ENCODE measurements at places on chromosomes 16 and 17.

GRCh38 chr17:35901631-35902175 lies 21.5 kb upstream of the CCL5 start:
- no peak for DNase-seq

- no peak for DNase-seq
Observed at GRCh38 chr16:17850581-17851250, 380.0 kb upstream of the XYLT1 start.

DNA sequence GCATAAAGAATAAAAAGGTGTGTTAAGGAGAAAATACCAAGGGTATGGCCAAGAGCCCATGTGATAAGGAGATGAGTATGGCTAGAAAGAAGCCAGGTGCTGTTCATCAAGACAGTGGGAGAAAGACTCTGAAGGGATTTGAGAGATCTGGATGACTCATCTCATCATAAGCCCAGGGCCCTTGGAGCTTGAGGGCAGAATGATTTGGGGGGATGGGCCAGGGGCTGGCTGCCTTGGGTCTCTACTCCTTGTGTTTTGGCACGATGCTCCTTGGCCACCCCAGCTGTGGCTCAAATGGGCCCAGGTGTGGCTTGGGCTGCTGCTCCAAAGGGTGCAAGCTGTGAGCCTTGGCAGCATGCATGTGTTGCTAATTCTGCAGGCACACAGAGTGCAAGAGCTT lies 14.5 kb upstream of the TNFRSF13B start:
- DNase-seq, result peak; percentile 60

DNA sequence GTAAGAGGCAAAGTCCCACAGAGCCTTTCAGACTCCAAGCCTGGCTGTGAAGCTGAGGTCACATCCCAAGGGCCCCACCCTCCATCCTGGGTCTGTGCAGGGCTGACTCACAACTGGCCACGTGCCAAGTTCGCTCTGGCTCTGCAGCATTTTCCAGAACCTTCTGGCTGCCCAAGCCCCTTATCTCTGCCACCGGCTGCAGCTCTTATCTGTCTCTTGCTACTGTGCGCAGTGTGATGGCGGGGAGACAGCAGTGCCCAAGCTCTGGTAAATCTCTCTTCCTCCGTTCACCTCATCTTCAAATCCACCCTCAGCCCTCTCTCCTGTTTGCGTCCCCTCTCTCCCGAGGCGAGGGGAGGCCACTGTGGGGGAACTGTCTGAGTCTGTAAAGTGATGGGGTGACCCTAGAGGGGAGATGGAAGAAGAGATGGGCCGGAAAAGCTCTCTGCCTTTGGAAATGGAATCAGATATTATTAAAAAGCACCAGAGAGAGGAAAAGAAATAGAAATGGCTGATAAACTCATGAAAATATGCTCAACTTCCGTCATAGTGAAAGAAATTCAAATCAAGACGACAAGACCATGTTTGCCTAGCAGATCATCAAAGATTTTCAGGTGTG lies 162.7 kb upstream of the CDC42EP4 start:
- DNase-seq, result peak; percentile 50

DNA sequence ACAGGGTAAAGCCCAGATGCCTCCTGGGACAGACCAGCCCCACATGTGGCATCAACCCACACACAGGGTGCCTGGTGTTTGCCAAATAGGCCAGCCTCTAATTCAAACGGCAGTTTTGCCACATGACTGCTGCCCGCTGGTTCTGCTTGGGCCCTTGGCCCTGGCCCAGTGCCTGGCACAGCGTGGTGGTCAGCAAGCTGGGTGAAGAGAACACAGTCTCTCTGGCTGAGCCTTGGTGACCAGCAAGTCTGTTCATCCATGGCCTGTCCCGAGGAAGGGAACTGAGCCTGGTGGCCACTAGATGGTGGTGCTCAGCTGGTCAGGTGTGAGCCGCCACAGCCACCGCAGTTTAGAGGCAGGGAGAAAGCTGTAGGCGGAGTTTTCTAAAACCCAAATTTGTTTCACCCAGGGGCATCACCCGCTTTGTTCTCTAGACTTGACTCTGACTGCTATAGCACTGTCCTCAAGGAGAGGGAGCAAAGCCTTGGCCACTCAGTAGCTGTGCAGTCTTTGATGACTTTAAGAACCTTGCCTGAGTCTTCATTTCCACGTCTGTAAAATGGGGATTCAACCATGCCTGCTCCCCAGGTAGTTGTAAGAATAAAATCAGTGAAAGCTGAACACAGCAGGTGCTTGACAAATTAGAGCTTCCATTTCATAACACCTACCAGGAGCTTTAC lies 4.7 kb upstream of the GFAP start:
- peak; percentile 87 for DNase-seq

DNA sequence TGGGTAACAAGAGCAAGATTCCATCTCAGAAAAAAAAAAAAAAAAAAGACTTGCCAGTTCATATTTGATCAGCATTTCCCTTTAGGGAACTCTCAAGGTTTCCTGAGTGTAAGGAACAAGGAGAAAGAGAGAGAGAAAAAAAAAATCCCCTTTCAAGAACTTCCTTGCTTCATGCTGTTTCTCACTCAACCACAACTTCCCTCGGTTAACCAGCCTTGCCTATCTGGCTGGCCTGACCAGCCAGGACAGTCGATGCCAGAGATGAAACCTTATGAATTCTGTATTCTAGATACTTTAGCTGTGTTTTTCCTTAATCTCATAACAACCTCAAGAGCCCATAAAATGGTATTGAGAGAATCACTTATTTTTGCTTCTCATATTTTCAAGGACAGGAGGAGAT lies 2.6 kb upstream of the N4BP1 start:
- no peak for DNase-seq

GRCh38 chr16:87445486-87445885 lies 47.3 kb downstream of the ZCCHC14 start:
- peak; percentile 83 for DNase-seq

GRCh38 chr17:81252326-81252986 lies 13.3 kb downstream of the NDUFAF8 start:
- no peak for DNase-seq

GRCh38 chr16:68343137-68343536 lies 32.3 kb downstream of the PRMT7 start:
- DNase-seq, result no peak

- DNase-seq, result no peak
Observed at GRCh38 chr16:55125818-55126385, 195.2 kb downstream of the IRX5 start.

GRCh38 chr16:28623172-28623711 lies 13.4 kb upstream of the SULT1A1 start:
- no peak for DNase-seq

GRCh38 chr16:81809567-81809966 lies 30.5 kb downstream of the PLCG2 start:
- no peak for DNase-seq

DNA sequence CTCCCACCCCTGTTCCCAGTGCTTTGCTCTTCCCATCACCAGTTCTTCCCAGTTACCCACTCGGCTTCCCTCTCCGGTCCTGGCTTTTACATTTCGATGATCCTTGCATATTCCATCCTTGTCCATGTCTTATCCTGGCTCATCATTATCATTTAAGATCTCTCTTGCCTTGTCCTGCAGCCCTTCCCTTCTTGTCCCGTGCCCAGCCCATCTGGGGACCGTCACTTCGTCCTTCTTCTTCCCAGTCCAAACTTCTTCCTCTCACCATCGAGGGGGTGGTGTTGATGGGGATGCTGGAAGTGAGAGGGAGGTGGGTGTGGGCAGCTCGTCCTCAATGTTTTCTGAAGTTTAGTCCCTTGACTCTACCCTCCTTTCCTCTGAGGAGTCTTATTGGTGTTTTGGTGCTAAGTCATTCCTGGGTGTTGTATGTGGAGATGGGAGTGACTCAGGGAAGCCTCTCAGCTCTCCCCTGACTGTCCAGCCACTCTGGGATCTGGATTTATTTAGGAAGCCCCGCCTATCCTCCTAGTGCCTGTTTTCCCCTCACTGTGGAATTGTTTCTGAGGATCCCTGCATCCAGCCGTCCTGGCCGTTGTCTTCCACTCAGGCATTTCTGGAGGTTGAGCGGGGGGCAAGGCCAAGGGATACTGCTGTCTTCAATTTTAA lies 975 bp downstream of the SNX29 start:
- peak; percentile 86 for DNase-seq

DNA sequence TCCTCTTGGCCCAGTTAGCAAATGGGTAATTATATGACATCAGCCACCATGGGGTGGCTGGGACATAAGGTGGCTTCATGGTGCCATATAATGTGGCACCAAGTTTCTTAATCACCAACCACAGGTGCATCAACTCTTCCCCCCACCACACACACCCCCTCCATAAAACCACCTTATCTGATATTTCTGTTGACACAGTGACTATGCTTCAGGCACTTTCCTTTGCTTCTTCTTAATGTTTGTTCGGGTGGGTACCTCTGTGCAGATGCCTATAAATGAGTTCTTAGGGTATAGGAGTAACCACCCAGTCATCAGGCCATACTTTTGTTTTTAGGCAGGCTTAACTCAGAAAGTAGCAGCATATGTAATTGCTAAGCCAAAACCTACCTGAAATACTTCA lies 29.5 kb downstream of the RNF43 start:
- no peak for DNase-seq

GRCh38 chr17:7234083-7234951 lies at the start of gene DVL2:
Gene DVL2, minus strand, starts transcription at chr17:7234517. Its CDS starts 255 bp downstream, at chr17:7234262.
- DNase-seq, result peak; percentile 97

DNA sequence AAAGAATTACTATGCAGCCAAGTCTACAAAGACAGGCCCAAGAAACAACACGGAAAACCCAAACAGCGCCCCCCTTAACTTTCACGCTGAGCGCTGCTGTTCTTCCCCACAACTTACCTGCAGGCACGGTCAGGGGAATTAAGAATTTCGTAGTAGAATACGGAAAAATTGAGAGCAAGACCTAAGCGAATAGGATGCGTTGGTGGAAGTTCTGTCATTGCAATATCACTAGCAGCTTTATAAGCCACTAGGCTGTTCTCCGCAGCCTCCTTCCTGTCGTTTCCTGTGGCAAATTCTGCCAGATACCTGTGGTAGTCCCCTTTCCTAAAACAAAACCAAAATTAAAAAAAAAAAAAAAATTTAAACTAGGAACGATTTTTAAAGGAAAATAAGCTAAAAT lies 39.0 kb downstream of the YWHAE start:
- DNase-seq, result no peak

DNA sequence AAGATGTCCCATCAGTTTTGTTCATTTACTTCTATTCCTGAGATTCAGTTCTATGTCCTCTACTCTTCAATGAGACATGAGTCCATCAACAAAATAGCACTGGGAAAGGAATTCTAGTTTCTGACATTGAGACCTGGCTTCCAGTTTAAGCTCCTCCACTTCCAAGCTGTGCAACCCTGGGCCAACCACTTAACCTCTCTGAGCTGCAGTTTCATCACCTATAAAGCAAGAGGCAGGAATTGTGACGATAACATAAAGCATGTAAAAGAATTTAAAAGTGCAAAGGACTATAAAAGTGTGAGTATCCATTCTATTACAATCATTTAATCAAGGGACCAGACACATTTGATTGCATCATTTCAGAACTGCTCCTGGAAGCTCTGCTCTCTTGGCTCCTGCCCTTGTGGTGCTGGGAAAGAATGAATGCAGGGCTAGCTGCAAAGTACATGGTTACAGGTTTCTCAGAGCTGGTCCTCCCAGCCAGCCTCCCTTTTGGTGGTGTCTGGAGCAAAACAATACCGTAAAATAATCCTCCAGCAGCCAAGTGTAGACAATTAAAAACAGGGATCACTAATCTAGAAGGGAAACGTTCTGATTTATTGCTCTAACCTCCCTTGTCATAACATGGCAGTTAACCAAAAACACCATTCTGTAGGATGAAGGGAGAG lies 113.9 kb downstream of the VPS53 start:
- no peak for DNase-seq

DNA sequence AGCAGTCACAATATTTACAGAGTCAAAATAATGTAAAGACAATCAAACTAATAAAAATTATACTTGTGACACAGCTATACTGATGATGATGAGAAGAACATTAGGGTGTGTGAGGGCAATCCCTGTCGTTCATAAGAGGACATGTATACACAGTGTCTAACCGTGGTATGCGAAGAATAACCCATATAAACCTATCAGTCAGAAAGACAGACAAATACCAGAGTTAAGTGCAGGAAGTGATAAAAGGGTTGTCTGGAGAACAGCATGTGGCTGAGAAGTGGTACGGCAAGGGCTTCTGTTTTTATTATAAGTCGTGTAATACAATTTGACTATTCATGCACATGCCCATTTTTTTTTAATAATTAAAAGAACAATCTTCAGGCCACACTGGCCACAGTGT lies 46.7 kb downstream of the LMF1 start:
- DNase-seq, result no peak

DNA sequence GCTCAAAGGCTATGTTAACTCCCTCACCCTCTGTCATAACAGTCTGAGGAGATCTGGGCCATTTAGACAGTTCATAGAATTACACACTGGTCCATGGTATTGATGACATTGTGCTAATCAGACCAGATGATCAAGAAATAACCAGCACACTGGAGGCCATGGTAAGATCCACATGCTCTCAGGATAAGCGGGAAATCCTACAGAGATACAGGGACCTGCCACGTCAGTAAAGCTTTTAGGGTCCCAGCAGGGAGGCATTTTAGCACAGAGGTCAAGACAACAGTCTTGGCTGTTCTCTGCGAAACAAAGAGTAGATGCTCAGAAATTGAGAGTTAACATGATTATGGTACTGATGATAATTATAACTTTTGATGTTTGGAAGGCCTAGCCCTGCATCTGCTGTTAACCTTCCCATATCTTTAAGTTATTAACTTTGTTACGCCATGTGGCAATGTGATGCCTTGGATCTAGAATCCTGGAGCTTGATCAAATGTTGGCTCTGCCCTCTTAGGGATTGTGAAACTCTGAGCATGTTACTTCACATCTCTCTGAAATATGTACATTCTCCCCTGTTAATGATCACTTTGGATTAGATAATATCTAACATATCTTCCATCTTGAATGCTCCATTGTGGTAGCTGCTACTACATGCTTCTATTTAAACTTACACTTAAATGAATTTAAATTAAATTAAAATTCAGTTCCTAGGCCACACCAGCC lies 172.0 kb upstream of the SOX9 start:
- no peak for DNase-seq

GRCh38 chr16:78624366-78624765 lies 524.9 kb downstream of the WWOX start:
- no peak for DNase-seq

DNA sequence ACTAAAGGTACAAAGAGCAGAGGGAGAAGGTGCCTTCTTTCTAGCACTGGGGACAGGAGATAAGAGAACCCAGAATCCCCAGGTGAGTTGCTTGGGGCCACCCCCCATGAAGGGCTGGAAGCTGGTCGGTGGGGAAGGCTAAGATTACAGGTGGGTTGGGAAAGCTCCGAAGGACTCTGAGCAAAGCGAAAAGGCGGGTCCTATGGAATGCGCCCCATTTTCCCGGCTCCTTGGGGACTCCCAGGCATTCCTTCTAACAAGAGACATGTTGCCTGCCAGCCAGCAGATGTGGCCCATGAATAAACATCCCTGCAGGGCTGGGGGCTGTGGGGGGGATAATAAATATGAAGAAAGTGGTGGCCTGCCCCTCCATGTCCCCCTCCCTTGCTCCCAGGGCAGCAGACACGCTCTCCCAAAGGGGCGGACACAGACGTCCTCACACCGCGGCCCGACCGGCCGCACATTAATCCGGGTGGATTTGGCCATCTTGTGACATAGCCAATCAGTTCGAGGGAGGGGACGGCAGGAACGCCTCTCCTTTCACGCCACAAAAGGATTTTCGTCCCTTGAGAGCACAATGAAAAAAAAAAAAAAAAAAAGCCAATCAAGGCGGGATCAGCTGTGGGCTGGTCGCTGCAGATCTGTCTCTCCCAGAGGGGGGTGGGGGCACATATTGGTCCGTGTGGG lies 98.5 kb downstream of the SOX9 start:
- peak; percentile 16 for DNase-seq
